ENCODE measurements at places on chromosomes 16 and 17.

GRCh38 chr17:44183024-44183423 lies 3.7 kb upstream of the TMUB2 start:
- DNase-seq: no peak

GRCh38 chr17:47982645-47983390 lies 11.9 kb downstream of the CDK5RAP3 start:
- DNase-seq: no peak

DNA sequence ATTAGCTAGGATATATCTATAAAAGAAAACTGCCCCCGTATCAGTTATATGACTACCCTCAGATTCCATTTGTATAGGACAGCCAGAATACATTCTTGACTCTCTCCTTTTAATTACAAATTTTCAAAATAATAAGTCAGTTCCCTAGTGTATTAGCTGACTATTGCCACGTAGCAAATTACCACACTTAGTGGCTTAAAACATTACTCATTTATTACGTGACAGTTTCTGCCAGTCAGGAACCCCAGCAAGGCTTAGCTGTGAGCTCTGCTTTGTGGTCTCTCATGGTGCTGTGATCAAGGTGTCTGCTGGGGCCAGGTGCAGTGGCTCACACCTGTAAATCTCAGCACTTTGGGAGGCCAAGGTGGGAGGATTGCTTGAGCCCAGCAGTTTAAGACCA lies 13.9 kb upstream of the SCNN1B start:
- DNase-seq: no peak

GRCh38 chr17:49388290-49388640 lies 26.2 kb upstream of the ZNF652 start:
- DNase-seq: no peak

DNA sequence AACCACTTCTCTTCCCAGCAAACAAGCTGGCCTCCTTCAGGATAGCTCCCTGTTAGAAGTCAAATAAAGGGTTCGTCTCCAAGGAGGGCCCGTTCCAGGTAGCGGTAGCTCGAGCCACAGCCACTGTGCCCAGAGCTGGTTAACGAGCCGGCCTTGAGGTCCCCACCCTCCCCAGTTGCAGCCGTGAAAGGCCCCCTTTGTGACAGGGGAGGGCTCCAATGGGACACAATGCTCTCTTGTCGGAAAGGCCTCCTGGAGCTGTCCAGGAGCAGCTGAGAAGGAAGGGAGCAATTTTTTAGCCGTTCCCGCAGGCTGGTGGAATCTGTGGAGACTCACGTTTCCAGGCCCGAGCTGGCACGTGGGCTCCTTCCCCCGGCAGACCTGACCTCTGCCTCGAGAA lies 29.9 kb upstream of the FOXF1 start:
- no peak for DNase-seq

GRCh38 chr17:28344011-28344410 lies 8.4 kb downstream of the TNFAIP1 start:
- no peak for DNase-seq
